ENCODE measurements at places on chromosomes 3 and 15.

DNA sequence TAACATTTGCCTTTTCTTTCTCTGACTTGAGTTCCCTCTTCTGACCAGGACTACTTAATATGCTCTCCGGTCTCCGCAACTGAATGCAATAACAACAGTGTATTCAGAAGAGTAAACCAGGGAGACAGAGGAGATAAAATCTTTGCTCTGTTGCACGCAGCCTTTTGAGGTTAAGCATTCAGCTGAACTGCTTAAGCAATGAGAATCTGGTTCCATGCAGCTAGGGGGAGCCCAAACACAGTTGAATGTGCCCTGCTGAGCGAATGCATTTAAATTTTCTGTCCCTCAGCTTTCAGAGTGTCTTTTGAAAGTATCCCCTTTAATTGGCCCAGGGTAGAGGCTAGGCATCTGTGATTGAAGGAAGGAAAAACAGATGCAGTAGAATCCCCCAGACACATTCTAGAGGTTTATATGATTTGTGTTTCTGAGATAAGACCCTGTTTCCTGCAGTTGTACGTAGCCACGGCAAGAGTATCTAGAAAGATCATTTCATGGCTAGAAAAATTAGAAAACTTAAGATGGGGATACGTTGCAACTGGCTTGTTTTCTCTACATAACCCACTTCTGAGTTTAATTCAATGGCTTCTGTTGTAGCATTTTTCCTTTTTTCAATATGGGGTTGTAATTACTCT, 309.6 kb downstream of the TUSC7 start:
- no peak for DNase-seq

GRCh38 chr3:183149915-183150750, 12.4 kb downstream of the LAMP3 start:
- DNase-seq = no peak

DNA sequence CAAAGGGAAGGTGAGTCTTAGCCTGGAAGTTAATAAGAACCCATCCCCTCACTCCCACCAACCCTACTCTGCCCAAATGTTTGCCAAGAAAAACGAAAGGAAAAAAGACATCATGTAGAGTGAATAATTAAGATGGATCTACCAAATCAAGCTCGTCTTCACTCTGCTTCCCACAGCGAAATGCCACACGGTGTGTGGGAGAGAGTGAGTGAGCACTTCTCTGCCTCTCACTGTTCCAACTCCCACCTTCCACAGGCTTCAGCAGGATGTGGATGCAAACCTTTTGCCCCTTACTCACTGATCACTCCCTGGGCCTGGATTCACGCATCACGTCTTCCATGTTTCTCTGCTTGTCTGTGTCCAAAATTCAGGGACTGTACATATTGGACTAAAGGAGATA, 85.4 kb downstream of the WDR76 start:
- no peak for DNase-seq

GRCh38 chr3:156483426-156483825, 71.5 kb downstream of the SSR3 start:
- DNase-seq = no peak

DNA sequence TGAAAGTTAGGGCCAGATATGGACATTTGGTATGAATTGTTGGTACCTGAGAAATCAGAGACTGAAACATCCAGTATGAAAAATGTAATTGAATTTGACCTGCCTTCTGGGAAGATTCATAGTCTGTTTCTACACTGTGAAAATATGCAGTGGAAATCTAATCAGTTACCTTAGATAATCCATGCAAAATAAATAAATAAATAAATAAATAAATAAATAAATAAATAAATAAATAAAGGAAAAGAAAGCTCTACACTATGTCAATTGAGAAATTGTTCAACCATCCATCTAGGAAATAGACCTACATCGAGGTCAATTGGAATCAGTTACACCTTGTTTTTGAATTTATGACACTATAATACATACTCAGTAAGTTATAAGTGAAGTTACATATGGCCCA, 252.3 kb downstream of the VGLL3 start:
- no peak for DNase-seq

- DNase-seq = no peak
These were observed 151.6 kb downstream of the BBX start for GRCh38 chr3:107674371-107674770.

GRCh38 chr15:72420576-72420975, 22.5 kb downstream of the TMEM202 start:
- DNase-seq = no peak

- no peak for DNase-seq
These were observed 9.5 kb downstream of the CA12 start for GRCh38 chr15:63372018-63372705.

GRCh38 chr15:73872346-73872745, 1.0 kb upstream of the TBC1D21 start:
- no peak for DNase-seq

GRCh38 chr15:41904541-41905005, 10.7 kb upstream of the SPTBN5 start:
- no peak for DNase-seq

DNA sequence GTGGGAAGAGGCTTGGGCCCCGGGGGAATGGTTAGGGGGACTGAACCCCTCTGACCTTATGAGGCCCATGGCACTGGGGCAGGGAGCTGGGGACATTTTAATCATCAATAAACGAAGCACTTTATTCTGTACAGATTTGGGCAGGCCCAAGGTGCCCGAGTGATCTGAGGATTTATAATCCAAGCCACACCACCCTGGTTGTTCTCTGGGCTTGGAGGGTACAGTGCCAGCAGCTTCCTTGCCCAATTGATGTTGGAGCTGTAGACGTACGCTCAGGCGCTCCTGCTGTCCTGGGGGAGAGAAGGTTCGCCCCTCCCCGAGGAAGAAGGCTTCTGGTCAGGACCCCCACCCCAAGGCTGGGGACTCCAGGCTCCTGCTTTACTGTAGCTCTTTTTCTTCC, 12.5 kb downstream of the ZBTB47 start:
- DNase-seq = no peak

DNA sequence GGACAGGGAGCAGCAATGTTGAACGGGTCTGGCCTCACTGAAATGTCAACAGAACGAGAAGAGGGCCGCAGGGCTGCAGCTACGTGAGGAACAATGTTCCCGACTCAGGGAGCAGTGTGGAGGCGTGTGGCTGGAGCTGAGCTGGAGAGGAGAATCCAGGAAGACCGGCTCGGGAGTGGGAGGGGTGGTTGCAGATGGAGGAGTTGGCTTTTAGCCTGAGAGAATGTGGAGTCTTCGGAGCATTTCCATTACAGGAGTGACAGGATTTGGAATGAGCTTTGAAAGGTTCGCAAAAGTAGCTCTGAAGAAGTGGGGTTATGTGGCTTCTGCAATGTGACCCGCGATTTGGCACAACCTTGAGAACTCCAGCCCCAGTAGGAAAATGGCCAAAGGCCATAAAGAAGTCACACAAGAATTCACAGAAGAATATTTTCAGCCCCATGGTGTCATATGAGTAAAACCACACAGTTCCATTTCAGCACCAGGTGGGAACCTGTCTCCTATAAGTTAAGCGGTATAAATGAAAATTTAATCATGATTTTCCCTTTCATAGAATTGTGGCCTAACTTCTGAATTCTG, 78.8 kb upstream of the NSMCE3 start:
- no peak for DNase-seq

All from esophagus squamous epithelium (tissue), 5 donors.